CD4-positive, alpha-beta T cell (primary cell): ENCODE measurements at places on chromosomes 6 and 20.

GRCh38 chr6:89120371-89120770 is 2.5 kb upstream of the SRSF12 start:
- H3K27ac ChIP-seq: no peak overlapping the region
- DNase-seq: no peak
- H3K4me3 ChIP-seq: no peak overlapping the region

DNA sequence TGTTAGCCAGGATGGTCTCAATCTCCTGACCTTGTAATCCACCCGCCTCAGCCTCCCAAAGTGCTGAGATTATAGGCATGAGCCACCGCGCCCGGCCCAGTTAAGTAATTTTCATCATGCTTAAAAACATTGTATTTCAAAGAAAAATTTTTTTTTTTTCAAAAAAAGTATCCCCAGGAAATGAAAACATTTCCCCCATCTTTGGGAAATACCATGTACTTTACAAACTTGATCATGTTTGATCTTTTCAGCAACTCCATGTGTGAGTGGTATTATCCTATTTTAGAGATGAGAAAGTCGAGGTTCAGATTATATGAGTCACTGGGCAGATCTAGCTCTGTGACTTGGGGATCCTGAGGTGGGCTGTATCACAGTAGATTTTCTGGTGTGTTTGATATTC is 11.8 kb downstream of the CHMP4B start:
- no peaks in the 10 kb centered on the region for H3K27me3 ChIP-seq
- no peak overlapping the region for H3K4me3 ChIP-seq
- no peak for DNase-seq
- H3K4me1 ChIP-seq: peaks cover 44% of the 10 kb centered on the region
- H3K27ac ChIP-seq: no peak overlapping the region
- H3K36me3 ChIP-seq: peaks cover 3% of the 10 kb centered on the region

DNA sequence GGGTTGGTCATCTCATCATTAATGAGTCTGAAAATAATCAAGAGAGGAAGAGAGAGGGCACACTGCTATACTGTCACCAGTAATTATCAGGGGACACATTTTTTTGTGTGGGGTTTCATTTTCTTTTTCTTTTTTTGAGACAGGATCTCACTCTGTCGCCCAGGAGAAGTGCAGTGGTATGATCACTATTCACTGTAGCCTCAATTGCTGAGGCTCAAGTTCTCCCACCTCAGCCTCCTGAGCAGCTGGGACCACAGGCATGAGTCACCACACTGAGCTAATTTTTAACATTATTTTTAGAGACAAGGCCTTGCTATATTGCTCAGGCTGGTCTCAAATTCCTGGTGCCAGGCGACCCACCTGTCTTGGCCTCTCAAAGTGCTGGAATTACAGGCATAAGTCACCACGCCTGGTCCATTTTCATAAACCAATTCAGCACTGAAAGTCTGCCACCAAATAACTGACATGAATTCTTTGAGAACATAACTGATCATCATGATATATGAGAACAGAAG is 43.3 kb downstream of the EPHA7 start:
- H3K36me3 ChIP-seq: no peaks in the 10 kb centered on the region
- no peak overlapping the region for H3K4me3 ChIP-seq
- no peaks in the 10 kb centered on the region for H3K4me1 ChIP-seq
- no peak for DNase-seq
- no peak overlapping the region for H3K27ac ChIP-seq
- H3K27me3 ChIP-seq: no peaks in the 10 kb centered on the region

- no peaks in the 10 kb centered on the region for H3K4me1 ChIP-seq
- H3K36me3 ChIP-seq: no peaks in the 10 kb centered on the region
- no peak overlapping the region for H3K4me3 ChIP-seq
- no peak for DNase-seq
These were observed 235.3 kb downstream of the TAF4 start for GRCh38 chr20:61830241-61830930.

DNA sequence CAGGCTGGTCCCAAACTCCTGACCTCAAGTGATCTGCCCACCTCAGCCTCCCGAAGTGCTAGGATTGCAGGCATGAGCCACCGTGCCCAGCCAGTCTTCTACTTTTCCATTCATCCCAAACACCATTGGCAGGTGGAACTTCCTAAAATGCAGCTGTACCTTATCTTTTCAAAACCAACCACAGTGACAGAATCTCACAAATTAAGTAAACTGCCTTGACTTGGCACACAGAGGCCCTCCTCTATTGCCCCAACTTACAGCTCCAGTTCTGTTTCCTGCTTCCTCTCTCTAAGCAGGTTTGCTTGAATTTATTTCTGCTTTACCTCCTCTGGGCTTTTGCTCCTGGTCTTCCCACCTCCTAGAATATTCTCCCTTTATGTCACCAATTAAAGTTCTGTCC is 7.6 kb downstream of the MYB start:
- H3K4me3 ChIP-seq: no peak overlapping the region
- DNase-seq: no peak
- H3K4me1 ChIP-seq: peaks cover 4% of the 10 kb centered on the region
- H3K27ac ChIP-seq: no peak overlapping the region

DNA sequence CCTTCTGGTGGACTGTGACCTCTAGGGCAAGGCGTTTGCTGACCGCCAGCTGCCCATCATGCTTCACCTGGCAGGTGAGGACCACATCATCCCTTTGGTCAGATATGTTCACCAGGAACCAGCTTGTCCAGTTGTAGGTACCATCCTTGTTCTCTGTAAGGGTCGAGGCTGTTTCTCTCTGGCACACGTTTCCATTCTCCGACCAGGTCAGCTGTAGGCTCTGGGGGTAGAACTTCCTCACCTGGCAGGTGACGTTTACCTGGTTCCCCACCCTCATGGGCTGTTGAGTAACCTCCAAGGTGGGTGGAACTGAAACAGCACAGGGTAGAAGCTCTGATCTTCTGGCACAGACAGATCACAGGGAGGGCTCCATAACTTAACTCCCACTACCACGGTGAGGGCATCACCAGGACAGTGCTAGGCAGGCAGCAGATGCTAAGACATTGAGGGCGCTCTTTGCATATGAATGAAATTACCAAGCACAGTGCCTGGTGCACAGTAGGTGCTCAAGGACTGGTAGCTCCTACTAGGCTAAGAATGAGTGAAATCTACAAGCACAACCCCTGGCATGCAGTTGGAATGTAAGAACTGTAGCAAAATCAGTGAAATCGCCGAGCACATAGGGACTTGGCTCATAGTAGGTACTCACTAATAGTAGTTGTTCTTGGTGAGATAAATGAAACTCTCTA is 15.6 kb upstream of the SIRPB1 start:
- no peak overlapping the region for H3K4me3 ChIP-seq
- no peaks in the 10 kb centered on the region for H3K27me3 ChIP-seq
- no peak overlapping the region for H3K27ac ChIP-seq
- DNase-seq: no peak
- H3K4me1 ChIP-seq: peaks cover 26% of the 10 kb centered on the region

DNA sequence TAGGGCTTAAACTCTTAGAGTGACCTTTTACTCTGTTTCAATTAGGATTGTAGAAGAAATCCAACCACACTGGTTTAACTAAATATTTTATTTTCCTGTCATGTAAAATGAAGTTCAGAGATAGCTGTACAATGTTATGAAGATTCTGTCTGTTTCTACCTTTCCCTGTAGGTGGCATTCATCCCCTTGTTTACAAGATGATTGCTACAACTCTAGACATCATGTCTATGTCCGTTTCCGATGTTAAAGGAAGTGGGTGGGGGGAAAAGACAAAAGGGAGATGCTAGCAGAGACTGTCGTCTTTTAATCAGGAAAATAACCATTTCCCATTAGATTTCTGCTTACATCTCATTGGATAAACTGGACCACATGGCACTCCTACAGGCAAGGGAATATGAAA is 30.9 kb upstream of the RIMS1 start:
- H3K27me3 ChIP-seq: no peaks in the 10 kb centered on the region
- H3K36me3 ChIP-seq: no peaks in the 10 kb centered on the region
- H3K27ac ChIP-seq: no peak overlapping the region
- H3K4me1 ChIP-seq: no peaks in the 10 kb centered on the region

DNA sequence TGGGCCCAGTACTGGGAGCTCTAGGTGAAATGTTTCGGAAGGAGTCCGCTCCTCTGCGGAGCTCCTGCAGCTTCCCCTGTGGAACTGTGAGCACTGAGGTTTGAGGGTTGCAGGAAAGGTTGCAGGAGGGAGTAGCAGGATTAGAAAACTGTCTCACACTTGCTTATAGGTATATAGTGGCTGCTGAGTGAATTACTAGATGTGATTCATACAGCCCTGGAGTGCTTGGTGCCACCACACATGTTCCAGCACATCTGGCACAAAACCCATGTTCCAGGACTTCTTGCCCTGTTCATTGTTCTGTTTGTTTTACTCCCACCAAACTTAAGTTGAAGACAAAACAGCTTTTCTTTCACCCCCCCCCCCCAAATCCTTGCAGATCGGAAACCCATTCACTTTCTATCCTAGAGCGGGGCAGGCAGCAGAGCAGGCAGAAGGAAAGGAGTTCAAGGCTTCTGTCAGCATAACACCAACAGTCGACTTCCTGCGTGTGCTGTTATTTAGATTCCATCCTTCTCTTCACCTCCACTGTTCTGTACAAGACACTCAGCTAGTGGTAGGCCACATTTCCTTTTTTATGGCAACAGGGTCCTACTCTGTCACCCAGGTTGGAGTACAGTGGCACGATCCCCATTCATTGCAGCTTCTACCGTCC is 669 bp upstream of the PEX6 start:
- peaks cover 50% of the 10 kb centered on the region for H3K4me1 ChIP-seq
- H3K36me3 ChIP-seq: peaks cover 6% of the 10 kb centered on the region
- H3K27me3 ChIP-seq: no peaks in the 10 kb centered on the region
- peak overlapping the region; percentile 85 for H3K4me3 ChIP-seq

DNA sequence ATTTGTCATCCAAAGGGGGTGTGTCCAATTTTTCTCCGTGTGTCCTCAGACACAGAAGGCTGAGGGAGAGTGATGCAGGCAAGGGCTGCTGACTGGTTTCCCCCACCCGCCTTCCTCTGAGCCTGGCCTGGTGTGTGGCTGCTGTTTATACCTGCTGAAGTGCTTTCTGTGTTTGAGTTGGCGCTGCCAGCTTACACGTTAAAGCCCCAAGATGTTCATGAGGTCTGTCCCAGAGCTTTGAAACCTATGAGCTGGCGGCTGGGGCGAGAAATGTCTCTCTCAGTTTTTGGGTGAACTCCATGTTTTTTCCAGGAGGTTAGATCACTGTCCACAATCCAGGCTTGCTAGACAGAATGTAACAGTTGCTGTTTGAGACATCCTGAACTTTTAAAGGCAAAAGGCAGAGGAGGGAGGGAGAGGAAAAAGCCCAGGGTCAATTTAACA is 69.0 kb upstream of the CCN2 start:
- H3K4me1 ChIP-seq: no peaks in the 10 kb centered on the region
- no peak overlapping the region for H3K27ac ChIP-seq
- no peak overlapping the region for H3K4me3 ChIP-seq
- no peaks in the 10 kb centered on the region for H3K27me3 ChIP-seq

DNA sequence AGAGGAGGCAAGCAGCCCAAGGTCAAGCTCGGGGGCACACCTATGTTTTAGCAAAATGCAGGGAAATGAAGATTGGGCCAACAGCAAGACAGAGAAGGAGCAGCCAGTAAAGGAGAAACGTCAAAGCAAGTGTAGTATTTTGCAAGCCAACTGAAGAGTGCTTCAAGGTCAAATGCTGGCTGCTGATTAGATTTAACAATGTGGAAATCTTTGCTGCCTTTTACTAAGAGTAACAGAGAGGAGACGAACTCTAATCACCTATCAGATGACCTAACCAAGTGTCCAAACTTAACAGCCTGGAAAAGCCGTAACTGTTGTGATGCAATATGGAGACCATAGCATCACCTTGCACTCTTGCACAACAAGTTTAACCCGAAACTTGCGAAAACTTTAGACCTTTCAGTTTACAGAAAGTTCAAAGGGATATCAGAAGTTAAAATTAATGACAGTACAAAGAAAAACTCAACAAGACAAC is 30.4 kb downstream of the AKIRIN2 start:
- no peaks in the 10 kb centered on the region for H3K4me1 ChIP-seq
- no peak overlapping the region for H3K27ac ChIP-seq
- peaks cover 45% of the 10 kb centered on the region for H3K36me3 ChIP-seq
- no peaks in the 10 kb centered on the region for H3K27me3 ChIP-seq
- H3K4me3 ChIP-seq: no peak overlapping the region

- no peak overlapping the region for H3K4me3 ChIP-seq
- DNase-seq: no peak
- no peak overlapping the region for H3K27ac ChIP-seq
These were observed 220.4 kb upstream of the RIMS1 start for GRCh38 chr6:71665931-71666330.

- no peak overlapping the region for H3K4me3 ChIP-seq
- no peaks in the 10 kb centered on the region for H3K4me1 ChIP-seq
- H3K27ac ChIP-seq: no peak overlapping the region
- H3K27me3 ChIP-seq: no peaks in the 10 kb centered on the region
- DNase-seq: no peak
These were observed 196.2 kb upstream of the ASCC3 start for GRCh38 chr6:101077344-101077743.

DNA sequence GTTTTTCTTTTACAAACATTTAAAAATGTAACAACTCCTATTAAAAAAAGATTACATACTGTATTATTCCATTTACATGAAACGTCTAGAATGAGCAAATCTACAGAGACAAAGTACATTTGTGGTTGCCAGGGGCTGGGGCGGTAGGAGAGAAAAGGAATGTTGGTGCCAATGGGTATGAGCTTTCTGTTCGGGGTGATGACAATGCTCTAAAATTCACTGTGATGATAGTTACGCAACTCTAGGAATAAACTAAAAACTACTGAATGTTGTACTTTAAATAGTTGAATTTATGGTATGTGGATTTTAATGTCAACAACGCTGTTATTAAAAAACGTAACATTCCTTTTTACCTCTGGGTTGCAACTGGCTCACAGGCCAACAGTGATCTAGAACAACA is 211.1 kb downstream of the GMDS start:
- no peak for DNase-seq
- no peak overlapping the region for H3K27ac ChIP-seq
- no peaks in the 10 kb centered on the region for H3K27me3 ChIP-seq
- H3K4me3 ChIP-seq: no peak overlapping the region
- H3K4me1 ChIP-seq: peaks cover 20% of the 10 kb centered on the region

GRCh38 chr6:133129556-133129955 is 111.6 kb upstream of the EYA4 start:
- no peaks in the 10 kb centered on the region for H3K4me1 ChIP-seq
- no peak for DNase-seq
- H3K27ac ChIP-seq: no peak overlapping the region
- H3K4me3 ChIP-seq: no peak overlapping the region
- no peaks in the 10 kb centered on the region for H3K27me3 ChIP-seq

GRCh38 chr6:113246186-113246585 is 611.0 kb upstream of the MARCKS start:
- H3K4me3 ChIP-seq: no peak overlapping the region
- no peaks in the 10 kb centered on the region for H3K4me1 ChIP-seq
- H3K27ac ChIP-seq: no peak overlapping the region
- no peaks in the 10 kb centered on the region for H3K27me3 ChIP-seq

- peaks cover 8% of the 10 kb centered on the region for H3K27me3 ChIP-seq
- peaks cover 21% of the 10 kb centered on the region for H3K4me1 ChIP-seq
- DNase-seq: no peak
- H3K27ac ChIP-seq: no peak overlapping the region
- peak overlapping the region; percentile 45 for H3K4me3 ChIP-seq
- no peaks in the 10 kb centered on the region for H3K36me3 ChIP-seq
These were observed 27.6 kb downstream of the ZNF311 start for GRCh38 chr6:28977341-28978132.
